NB4 (cell line): ENCODE measurements at places on chromosomes 6 and 20.

- DNase-seq = no peak
Observed at GRCh38 chr6:157997893-157998608, 16.4 kb downstream of the SYNJ2 start.

DNA sequence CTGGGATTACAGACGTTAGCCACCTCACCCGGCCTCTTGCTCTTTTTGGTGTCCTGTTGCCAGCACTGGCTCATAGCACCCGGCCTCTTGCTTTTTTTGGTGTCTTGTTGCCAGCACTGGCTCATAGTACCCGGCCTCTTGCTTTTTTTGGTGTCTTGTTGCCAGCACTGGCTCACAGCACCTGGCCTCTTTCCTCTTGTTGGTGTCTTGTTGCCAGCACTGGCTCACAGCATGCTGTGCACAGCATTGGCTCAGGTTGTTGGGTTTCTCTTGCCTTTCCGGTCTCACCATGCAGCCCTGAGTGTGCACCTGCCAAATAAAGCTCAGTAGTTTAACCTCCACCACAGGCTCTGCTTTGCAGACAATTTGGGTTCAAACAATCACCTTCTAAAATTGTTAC is 208.2 kb downstream of the THBS2 start:
- no peak for DNase-seq

GRCh38 chr20:20024942-20025341 is 7.8 kb downstream of the NAA20 start:
- DNase-seq = no peak

DNA sequence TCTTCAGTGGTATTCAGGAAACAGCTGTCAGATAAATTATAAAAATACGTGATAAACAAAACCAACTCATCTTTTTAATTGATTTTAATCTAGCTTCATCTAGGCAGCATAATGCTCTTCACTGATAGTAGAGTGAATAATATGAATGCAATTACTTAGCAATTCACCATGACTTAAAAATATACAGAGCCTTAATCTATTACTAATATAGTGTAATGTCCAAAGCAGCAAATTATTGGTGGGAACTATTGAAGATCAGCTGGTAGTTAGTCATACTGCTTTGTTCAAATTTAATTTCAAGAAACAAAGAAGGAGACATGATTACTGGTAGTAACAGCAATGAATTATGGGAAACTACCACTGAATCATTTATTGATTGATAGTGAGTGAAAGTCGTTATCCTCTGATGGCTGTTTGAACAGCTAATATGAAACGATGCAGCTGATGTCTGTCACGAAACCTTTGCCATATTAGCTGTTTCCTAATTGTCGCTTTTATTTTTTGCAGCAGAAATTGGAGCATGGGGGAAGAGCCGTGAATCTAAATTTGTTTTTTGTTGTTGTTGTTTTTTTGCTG is 99.2 kb downstream of the NKAIN2 start:
- no peak for DNase-seq

DNA sequence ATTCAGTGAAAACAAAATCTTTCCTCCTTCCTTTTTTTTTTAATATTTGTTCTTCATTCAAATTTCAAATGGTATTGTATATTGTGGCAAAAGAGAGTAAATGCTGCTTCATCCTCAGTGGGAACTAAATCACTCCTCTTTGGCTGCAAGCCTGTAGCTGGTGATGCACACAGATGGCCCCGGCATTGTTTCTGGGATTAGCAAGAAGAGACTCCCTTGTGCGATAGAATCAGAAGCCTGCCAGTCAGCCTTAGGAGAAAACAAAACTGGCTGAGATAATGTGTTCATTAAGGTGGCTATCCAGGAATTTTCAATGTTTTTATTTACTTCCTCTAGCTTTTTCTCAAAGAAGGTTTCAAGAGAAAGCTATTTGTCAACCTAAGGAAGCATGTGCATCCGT is 20.7 kb upstream of the ELOVL2 start:
- no peak for DNase-seq

DNA sequence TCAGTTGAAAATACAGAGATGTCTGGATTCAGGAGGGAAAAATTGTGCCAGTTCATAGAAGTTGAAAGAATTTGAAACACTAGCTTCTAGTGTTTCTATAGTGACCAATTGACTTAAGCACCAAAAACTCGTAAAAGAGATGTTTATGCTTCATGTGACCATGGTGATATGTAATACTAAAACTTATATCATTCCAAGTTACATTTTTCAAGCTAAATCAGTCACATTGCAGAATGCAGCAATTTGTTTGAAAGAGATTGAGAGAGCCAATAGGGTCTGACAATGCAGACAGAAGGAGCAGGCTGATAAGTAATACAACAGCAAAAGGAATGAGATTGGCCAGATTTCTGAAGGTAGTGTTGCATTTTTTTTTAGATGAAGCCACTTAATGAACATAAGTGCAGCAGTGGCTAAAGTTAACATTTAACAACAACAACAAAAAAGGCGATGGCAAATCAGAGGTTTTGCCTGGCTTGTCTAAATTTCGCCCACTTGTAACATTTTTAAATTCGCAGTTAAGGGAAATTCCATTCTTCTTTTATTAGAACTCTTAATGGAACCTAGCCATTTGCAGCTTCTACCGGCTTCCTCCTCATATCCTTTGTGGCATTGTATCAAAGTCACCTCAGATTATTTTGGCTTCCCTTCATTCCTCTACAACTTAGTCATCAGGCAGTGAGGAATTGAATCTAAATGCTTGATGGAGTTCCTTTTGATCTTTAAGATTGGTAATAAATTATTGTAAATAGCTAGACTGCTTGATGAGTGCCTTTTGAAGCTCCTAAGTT is 484.0 kb upstream of the SOX4 start:
- DNase-seq = no peak

DNA sequence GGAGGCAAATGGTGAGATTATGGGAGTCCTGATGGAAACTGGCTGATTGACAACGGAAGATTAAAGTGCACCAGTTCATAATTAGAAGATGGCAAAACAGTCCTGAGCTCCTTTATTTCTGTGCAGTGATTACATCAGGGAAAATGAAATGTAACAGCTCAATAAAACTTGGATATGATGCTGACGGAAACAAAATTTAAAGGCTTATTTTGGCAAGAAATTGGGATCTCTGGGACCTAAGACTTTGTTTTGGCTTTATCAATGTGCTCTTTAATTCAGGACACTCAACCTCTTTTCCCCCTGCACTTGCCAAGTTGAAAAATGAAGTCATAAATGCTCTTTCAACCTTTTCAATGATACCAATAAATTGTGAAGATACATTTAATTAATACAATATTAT is 226.8 kb downstream of the C6orf118 start:
- DNase-seq = no peak
